Cortex of kidney (tissue), 1 donor: ENCODE measurements at places on chromosomes 6 and 20.

DNA sequence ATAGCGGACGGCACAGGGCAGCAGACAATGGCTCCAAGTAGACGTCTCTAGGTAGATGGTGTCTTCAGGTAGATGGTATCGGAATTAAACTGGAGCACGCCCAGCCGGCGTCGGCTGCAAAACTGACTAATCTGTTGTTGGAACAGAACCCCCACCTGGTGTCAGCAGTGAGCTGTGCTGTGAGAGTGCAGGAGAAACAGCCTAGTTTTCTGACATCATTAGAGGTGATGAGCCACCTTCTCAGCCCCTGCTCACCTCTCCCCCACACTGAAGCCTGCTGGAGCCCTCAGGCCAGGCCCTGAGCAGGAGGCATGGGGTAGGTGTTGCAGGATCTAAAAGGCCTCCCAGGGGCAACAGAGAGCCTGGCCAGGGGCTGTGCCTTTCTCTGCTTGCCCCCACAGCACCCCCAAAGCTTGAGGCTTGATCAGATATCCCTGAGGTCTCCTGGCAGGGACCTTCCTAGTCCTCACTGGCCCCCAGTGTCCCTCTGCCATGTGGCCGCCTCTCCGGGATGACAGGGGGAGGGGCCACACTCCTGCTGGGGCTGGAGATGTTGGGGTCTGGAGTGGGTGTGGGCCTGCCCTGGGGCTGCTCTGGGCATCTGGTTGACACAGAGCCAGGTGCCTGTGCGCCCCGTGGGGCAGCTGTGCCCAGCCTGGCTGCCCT is 6.9 kb upstream of the HELZ2 start:
- no peak for DNase-seq

DNA sequence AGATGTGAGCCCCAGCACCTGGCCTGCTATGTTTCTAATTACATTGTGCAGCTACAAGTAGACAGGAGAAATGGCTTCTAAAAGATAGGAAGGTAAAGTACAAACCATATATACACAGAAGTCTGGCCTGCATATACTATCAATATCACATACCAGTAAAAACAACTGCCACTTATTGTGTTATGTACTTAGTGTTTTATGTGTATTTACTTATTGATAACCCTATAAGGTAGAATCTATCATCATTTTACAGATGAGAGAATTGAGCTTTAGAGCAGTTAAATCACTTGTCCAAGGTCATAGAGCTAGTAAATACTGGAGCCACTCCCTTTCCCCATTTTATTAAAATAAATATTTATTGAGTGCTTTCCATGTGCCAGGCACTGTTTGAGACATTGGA is 102.4 kb upstream of the PRDM1 start:
- no peak for DNase-seq

- DNase-seq, result no peak
These were observed 855 bp upstream of the GFOD1 start for GRCh38 chr6:13488015-13488895.

DNA sequence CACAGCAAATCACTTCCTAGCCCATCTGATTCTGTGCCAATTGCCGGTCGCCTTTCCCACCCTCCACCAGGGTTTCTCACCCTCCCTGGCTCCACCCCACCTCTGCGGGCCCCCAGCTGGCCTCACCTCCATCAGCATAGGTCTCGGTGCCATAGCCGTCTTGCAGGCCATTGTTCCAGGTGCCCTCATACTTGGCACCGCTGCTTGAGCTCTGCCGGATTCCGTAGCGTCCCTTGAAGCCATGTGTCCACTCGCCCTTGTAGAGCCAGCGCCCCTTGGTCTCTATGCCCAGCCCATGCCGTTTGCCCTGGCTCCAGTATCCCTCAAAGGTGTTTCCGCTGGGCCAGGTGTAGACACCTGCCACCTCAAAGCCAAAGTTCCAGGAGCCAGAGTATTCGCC is 787 bp downstream of the JPH2 start:
- DNase-seq, result no peak

- no peak for DNase-seq
These were observed 347.8 kb upstream of the FLRT3 start for GRCh38 chr20:14685183-14685582.

DNA sequence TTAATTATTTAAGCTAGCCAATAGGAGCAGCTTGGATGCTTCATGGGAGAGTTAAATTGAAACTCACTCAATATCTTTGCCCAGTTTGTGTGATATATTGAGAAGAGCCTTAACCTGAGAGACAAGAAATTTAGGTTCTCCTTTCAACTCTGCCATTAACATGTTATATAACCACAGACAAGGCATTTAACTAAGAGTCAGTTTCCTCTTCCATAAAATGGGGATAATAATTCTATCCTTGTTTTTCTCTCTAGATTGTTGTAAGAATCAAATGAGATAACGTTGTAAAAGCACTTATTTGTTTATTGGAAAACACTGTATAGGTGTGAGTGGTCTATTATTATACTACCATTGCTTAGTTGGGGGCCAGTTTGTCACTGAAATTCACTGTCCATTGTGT is 7.8 kb downstream of the ACSS2 start:
- DNase-seq, result no peak

DNA sequence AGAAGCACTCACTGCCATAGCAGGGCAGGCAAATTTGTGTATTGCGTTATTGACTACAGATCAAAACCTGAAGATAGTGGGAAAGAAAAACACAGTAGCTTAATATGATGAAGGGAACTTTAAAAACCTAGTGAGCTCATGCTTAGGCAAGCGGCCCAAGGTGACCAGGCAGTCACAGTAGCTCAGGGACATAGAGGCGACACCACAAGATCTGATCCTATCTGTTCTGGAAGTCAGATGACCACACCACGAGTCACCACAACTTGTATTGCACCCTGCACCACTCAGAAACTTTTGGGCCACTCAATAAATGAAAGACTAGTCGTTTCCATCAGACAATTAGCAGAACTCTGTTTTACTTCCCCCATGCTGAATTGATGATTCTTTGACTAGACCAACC is 4.9 kb downstream of the CLIC5 start:
- DNase-seq, result no peak

GRCh38 chr6:155187994-155188706 is 75.7 kb upstream of the CLDN20 start:
- DNase-seq, result no peak

GRCh38 chr20:14477125-14477524 is 139.7 kb upstream of the FLRT3 start:
- no peak for DNase-seq

- no peak for DNase-seq
These were observed 21.4 kb upstream of the TFAP2D start for GRCh38 chr6:50691814-50692495.

DNA sequence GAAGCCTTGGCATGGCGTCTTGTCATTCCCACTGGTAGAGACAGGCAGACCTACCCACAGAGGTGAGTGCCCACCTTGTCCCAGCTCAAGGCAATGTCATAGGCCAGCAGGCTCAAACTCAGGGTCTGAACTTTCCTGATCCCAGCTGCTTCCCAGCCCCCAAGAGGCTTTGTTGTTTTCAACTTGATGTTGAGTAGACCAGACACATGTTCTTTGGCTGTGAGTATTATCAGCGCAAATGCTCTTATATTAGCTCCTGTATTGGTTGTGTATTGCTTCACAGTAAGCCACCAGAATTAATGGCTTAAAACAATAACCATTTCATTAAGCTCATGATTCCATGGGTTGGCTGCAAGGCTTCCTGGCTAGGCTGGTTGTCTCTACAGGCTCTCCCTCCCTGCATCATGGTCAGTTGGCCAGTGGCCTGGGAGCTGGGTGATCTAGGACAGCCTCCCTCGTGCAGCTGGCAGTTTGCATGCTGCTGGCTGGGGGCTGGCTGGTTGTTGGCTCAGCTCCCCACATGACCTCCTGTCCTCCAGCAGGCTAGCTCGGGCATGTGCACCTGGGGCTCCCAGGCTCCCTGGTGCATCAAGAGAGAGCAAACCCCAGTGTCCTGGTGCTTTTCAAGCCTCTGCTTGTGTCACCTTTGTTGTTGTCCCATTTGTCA is 21.6 kb downstream of the TOX2 start:
- DNase-seq, result no peak

DNA sequence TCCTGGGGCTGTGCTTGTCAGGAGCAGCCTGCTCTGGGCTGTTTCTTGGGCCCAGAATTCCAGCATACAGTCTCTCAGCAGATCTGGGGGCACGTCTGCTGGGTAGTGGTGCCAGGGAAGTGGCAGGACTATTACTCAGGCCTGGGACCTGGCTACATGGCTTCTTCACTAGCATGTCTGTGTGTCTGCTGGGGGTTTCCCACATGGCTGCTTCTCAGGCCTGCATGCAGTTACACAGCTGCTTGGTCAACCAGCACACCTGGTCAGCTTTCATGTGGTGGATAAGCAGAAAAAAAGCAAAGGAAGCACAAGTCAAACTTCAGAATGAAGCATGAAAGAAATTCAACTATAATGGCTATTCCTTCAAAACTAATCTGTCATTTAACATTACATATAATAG is 316.2 kb upstream of the NOX3 start:
- no peak for DNase-seq

- DNase-seq, result no peak
These were observed 15.9 kb upstream of the WFDC11 start for GRCh38 chr20:45685896-45686295.

GRCh38 chr20:3237958-3238615 is 903 bp downstream of the SLC4A11 start:
- no peak for DNase-seq

DNA sequence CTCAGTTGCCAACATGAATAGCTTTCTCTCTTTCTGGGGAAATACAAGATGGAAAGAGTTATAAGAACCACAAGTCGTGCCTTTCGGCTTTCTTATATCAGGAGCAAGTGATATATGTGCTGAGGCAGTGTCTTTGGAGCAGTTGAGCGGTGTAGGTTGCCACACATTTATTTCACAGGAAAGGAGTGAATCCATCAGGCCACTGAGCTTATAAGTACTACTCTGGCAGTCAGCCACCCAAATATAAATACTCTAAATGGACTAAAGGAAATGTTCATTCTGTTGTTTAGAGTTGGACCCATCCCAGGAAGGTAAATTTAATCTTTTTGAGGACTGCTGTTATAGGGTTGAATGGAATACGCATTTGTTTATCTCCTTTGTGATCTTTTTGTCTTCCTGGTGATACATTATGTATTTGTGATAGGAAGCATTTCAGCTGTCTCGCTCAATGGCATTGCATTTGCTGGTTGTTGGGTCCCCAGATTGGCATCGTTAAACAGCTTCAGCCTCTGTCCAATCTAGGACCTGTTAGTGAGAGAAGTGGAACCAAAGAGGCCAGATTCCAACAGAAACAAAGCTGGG is 139.7 kb downstream of the SOBP start:
- no peak for DNase-seq

- no peak for DNase-seq
These were observed 202.2 kb upstream of the PCSK2 start for GRCh38 chr20:17024513-17025119.
